ENCODE measurements at places on chromosomes 4 and X.

- DNase-seq: no peak
These were observed 297.2 kb upstream of the LDB2 start for GRCh38 chr4:17195461-17196275.

- no peak for DNase-seq
These were observed 80.0 kb downstream of the FAT1 start for GRCh38 chr4:186643501-186644310.

- no peak for DNase-seq
These were observed 87.9 kb upstream of the NR3C2 start for GRCh38 chr4:148530114-148530513.

DNA sequence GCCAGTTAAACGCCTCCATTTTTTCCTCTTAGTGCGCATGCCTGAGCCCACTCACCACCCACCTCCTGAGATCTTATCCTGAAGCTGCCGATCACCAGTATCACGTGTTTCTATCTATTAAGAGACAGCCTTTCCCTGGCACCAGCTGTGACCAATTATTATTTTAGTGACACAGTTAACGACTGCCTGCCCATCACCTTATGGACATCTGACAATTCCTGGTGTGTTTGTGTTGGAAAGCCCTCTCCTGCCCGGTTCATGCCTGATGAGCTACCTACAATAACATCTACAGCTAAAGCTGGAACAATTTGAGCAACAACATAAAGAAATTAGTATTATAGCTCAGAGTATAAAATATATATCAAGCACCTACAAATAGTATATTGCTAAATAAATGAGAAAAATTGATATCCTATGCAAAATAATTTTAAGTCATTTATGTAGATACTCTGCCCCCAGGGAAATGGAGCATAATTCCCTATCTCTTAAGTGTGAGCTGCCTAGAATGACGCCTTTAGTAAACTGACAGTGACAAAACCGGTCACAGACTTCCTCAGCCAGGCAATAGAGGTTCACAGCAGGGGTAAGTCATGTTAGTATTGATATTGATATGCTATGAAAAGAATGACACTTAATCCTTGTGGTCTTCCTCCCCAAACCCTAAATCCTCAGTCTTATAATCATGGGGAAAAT, 862.2 kb downstream of the TRAM1L1 start:
- no peak for DNase-seq

DNA sequence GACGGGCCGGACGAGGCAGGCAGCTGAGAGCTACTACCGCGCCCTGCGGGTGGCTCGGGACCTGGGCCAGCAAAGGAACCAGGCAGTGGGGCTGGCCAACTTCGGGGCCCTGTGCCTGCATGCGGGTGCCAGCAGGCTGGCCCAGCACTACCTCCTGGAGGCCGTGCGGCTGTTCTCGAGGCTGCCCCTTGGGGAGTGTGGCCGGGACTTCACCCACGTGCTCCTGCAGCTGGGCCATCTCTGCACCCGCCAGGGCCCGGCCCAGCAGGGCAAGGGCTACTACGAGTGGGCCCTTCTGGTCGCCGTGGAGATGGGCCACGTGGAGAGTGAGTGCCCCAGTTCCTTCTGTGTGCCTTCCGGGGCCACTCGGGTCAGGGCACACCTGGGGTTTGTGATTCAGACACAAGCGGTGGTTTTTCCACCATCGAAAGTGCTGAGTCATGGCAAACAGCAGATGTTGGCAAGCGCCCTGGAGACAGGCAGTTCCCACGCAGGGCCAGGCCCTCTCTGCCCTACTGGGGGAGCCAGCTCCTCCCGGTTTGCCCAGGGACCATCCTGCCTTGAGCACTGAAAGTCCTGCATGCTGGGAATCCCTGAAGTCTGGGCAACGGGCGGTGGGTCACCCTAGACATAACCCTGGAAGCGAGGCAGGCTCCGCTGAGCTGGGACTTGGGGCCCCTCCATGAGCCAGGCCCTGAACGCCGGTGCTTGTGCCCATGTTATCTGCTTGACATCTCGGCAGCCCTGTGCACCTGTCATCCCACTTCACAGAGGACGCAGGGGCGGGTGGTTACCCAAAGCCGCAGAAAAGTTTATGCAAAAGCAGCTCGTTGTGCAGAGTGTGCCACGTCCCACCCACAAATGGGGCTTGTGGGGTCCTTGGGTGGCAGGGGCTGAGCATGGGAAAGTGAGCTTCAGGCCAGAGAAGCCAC, 29.5 kb downstream of the SH3TC1 start:
- peak; percentile 82 for DNase-seq

- no peak for DNase-seq
These were observed 60.6 kb downstream of the NBDY start for GRCh38 chrX:56789518-56790070.

- no peak for DNase-seq
These were observed 18.0 kb upstream of the TMEM131L start for GRCh38 chr4:153448003-153448731.

- DNase-seq: no peak
These were observed 2.4 kb upstream of the TBL1X start for GRCh38 chrX:9462456-9462855.

DNA sequence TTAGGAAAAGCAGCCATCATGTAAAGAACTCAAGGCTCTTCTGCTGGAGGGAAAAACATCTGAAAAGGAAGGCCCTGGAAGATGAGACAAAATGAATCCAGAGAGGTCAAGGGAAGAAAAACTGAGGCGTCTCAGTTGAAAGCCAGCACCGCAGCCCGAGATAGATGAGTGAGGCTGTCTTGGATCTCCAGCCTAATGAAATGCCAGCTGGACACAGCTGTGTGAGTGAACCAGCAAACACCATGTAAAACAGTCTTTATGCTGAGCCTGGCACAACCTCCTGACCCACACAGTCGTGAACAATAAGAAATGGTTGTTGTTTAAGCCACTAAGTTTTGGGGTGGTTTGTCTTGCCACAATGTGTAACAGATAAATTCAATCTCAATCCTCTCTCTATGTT, 48.6 kb upstream of the RASL11B start:
- no peak for DNase-seq

GRCh38 chr4:4406455-4407298, 19.8 kb downstream of the NSG1 start:
- DNase-seq: no peak

DNA sequence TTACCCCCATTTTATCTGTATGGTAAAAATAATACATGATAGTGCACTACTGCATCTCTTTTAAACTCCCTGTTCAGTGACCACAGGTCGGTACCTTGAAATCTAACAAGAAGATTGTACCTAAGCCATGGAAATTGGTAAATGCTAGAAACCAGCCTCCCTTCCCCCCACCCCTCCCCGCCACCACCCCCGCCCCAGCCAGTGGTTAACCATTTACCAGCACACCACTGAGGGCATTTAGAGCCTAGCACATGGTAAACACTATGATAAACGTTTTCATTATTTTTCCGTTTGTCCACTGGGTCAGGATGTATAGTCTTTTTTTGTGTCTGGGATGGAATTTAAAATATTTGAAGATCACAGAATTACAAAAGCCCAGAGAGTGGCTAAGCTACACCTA, 703 bp upstream of the FTSJ1 start:
- no peak for DNase-seq

- DNase-seq: no peak
These were observed 411.6 kb upstream of the MAGEB18 start for GRCh38 chrX:25726539-25726938.

- DNase-seq: no peak
These were observed 4.1 kb upstream of the CD38 start for GRCh38 chr4:15774020-15774420.

- no peak for DNase-seq
These were observed 61.3 kb downstream of the MTHFD2L start for GRCh38 chr4:74219240-74219639.

- DNase-seq: no peak
These were observed 23.5 kb downstream of the RAB40A start for GRCh38 chrX:103495786-103496185.

DNA sequence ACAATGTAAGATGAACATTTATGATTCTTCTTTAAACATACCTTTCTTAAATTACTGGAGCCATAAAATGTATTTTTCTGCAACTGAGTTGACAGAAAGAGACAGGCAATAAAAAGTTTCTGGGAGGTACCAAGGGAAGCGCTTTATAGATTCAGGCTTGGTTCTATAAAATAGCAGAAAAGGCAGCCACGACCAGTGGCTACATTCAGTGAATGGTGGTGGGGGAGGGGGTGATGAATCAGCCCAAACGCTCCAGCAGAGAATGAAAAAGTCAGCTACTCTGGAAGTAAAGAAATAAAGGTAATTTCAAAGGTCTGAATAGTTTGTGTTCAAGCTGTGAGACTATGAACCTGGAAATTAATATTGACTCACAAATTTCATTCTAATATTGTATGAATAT, 456.1 kb downstream of the KCTD8 start:
- no peak for DNase-seq

GRCh38 chr4:7214359-7214758, 22.0 kb downstream of the SORCS2 start:
- no peak for DNase-seq

GRCh38 chrX:14352511-14352910, 176.8 kb upstream of the GLRA2 start:
- no peak for DNase-seq

All from activated naive CD4-positive, alpha-beta T cell treated with anti-CD3 and anti-CD28 coated beads, Interleukin-2, amount 50 U/mL, for 16 hours (primary cell).